Sigmoid colon (tissue), 7 donors: ENCODE measurements at places on chromosomes 3 and 15. TPM values are rescaled to one million over a fixed set of nuclear protein-coding genes. Genes with fewer than 3 reads are reported as not detected.

- H3K27me3 ChIP-seq: no peaks in the 10 kb centered on the region
- DNase-seq: no peak
- H3K4me1 ChIP-seq: no peaks in the 10 kb centered on the region
- H3K27ac ChIP-seq: no peak overlapping the region
These were observed 30.1 kb downstream of the FAIM start for GRCh38 chr3:138638641-138639040.

NOX5 gene
- not detected for polyA plus RNA-seq

DNA sequence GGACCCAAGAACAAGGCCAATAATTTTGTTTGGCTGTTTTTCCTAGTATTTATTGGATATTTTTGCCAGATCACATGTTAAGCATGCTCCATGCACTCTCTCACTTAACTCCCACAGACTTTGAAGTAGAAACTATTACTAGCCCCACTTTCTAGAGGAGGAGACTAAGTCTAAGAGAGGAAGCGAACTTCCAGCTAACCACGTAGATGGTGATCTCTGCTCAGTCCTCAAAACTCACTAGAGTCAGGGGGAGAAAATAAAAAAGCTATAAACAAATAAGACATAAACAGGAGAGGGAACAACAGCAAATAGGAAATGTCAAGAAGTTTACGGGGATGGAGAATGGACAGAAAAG lies 481.0 kb upstream of the PROK2 start:
- H3K4me1 ChIP-seq: peaks cover 14% of the 10 kb centered on the region
- no peaks in the 10 kb centered on the region for H3K27me3 ChIP-seq
- no peak overlapping the region for H3K27ac ChIP-seq

- no peak overlapping the region for H3K27ac ChIP-seq
- peak; percentile 75 for DNase-seq
- H3K4me3 ChIP-seq: no peak overlapping the region
These were observed 66.7 kb downstream of the SLC6A1 start for GRCh38 chr3:11059090-11059798.

DNA sequence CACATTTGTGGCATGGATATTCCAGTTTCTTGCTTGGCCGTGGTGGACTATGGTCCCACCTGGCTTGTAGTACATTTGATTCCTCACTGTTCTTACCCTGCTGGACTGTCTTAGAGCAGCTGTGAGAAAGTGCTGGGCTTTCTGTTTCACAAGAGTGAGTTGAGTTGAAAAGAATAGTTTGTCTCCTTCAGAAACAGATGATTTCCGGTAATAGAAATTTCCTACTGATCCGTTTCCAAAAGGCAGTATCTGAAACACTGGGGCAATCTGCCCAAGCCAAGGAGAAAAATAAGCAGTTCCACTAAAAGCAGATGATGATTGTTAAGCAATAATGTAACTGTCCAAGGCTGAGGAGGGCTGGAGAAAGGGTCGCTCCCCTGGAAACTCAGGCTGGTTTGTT lies 96.0 kb downstream of the SUCLG2 start:
- peaks cover 8% of the 10 kb centered on the region for H3K36me3 ChIP-seq
- H3K4me3 ChIP-seq: no peak overlapping the region
- DNase-seq: peak; percentile 71
- no peak overlapping the region for H3K27ac ChIP-seq
- H3K27me3 ChIP-seq: no peaks in the 10 kb centered on the region

GRCh38 chr15:33007303-33007855 lies 187.1 kb downstream of the FMN1 start:
- no peak overlapping the region for H3K4me3 ChIP-seq
- no peak for DNase-seq
- H3K27ac ChIP-seq: peak overlapping the region; percentile 54

ARGFX gene
- not detected for polyA plus RNA-seq

SHQ1 gene
- 7.9 TPM for polyA plus RNA-seq

GRCh38 chr3:42747581-42747980 lies 25.5 kb downstream of the CCDC13 start:
- H3K27ac ChIP-seq: peak overlapping the region; percentile 84
- DNase-seq: no peak
- H3K36me3 ChIP-seq: no peaks in the 10 kb centered on the region
- H3K27me3 ChIP-seq: no peaks in the 10 kb centered on the region
- no peak overlapping the region for H3K4me3 ChIP-seq
- peaks cover 71% of the 10 kb centered on the region for H3K4me1 ChIP-seq

- H3K4me1 ChIP-seq: no peaks in the 10 kb centered on the region
- peaks cover 23% of the 10 kb centered on the region for H3K36me3 ChIP-seq
These were observed 14.5 kb upstream of the HYKK start for GRCh38 chr15:78492872-78493271.

GRCh38 chr3:13276438-13277195 lies 143.5 kb downstream of the NUP210 start:
- no peaks in the 10 kb centered on the region for H3K4me1 ChIP-seq
- no peak overlapping the region for H3K4me3 ChIP-seq
- peak overlapping the region; percentile 15 for H3K27ac ChIP-seq
- no peaks in the 10 kb centered on the region for H3K36me3 ChIP-seq
- DNase-seq: peak; percentile 77
- peaks cover 18% of the 10 kb centered on the region for H3K27me3 ChIP-seq

KLHL40 gene
- polyA plus RNA-seq: not detected

CIDEC gene
- polyA plus RNA-seq: 71.3 TPM

GP9 gene
- 0.26 TPM for polyA plus RNA-seq

CILP gene
- 5.4 TPM for polyA plus RNA-seq

DNA sequence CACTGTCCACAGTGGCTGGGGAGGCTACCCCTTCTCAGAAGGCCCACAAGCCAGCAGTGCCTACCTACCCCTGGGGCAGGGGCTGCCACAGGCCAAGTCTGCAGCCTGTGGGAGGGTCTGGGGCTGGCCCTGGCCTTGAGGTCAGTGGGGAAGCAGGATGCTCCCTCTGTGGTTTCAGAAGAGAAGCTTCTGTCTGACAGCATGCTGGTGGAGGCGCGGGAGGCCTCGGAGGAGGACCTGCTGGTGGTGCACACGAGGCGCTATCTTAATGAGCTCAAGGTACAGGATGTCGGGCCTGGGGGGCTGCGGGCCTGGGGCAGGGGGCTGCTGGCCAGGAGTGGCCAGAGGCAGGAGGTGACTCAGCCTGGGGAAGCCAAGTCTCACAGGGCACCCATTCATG lies 3.2 kb downstream of the HDAC11 start:
- H3K36me3 ChIP-seq: no peaks in the 10 kb centered on the region
- H3K4me1 ChIP-seq: peaks cover 19% of the 10 kb centered on the region
- H3K4me3 ChIP-seq: no peak overlapping the region
- no peaks in the 10 kb centered on the region for H3K27me3 ChIP-seq
- DNase-seq: peak; percentile 53

MESP1 gene
- polyA plus RNA-seq: 4.2 TPM

MYEF2 gene
- polyA plus RNA-seq: 2.4 TPM

SPINT1 gene
- polyA plus RNA-seq: 56.5 TPM

CP gene
- 0.69 TPM for polyA plus RNA-seq

GRCh38 chr15:41115161-41115651 lies 874 bp downstream of the INO80 start:
- peak overlapping the region; percentile 96 for H3K27ac ChIP-seq
- no peak for DNase-seq
- H3K27me3 ChIP-seq: no peaks in the 10 kb centered on the region
- H3K4me1 ChIP-seq: peaks cover 18% of the 10 kb centered on the region
- peaks cover 2% of the 10 kb centered on the region for H3K36me3 ChIP-seq

DNA sequence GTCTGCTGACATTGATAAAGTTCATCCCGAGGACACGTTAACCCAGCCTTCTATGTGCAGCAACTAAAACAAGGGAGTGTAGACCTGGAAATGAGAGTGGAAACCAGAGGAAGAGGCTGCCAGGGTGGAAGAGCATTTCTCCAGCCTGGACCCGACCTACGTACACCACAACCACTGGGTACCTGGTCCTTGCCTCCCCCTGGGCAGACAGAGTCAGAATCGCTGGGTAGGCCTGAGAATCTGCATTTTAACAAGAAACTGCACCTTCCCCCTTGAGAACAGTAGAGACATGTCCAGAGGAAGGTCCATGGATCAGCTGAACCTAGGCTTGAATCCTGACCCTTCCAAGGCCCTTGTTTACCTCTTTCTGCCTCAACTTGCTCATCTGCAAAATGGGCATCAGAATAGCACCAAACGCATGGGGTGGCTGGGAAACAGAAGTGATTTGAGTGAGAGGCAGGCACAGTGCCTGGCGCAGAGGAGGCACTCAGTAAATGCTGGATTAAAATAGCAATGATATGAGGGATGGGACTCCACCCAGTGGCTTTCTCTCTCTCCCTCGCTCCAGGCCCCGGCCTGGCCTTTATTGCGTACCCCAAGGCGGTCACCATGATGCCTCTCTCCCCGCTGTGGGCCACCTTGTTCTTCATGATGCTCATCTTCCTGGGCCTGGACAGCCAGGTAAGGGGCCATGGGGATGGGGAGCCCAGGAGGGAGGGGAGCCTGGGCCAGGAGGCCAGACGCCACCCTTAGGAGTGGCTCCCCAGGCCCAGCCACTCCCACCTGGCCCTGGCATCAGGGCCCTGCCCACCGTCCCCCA lies 66.9 kb upstream of the SLC6A1 start:
- DNase-seq: no peak
- no peaks in the 10 kb centered on the region for H3K27me3 ChIP-seq
- H3K27ac ChIP-seq: no peak overlapping the region
- H3K4me3 ChIP-seq: no peak overlapping the region

- no peak overlapping the region for H3K4me3 ChIP-seq
- no peaks in the 10 kb centered on the region for H3K27me3 ChIP-seq
- H3K36me3 ChIP-seq: no peaks in the 10 kb centered on the region
- no peak for DNase-seq
These were observed 546.4 kb upstream of the ZNF385D start for GRCh38 chr3:22297436-22297835.

- H3K4me1 ChIP-seq: peaks cover 31% of the 10 kb centered on the region
- H3K36me3 ChIP-seq: no peaks in the 10 kb centered on the region
- H3K27ac ChIP-seq: no peak overlapping the region
- H3K27me3 ChIP-seq: no peaks in the 10 kb centered on the region
These were observed 58.6 kb downstream of the UACA start for GRCh38 chr15:70704731-70705130.

MYNN gene
- 9.6 TPM for polyA plus RNA-seq

PRR20G gene
- not detected for polyA plus RNA-seq

DNA sequence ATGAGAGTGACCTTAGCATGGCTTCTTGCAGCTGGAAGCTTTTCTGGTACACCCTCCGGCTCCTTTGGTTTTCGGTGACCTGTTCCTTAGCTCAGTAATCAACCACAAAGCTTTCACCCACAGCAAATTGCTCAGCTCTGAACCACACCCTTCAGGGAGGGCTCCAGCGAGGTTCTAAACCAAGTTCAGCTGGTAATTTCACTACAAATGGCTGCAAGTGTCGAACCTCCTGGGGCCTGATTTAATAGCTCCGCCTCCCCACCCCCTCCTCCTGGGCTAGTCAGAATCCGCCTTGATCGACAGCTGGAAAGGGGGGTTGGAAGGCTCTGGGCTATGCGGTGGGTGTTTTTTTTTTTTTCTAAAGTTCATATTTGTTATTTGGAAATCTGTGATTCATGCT lies 150.9 kb upstream of the MCTP2 start:
- no peaks in the 10 kb centered on the region for H3K27me3 ChIP-seq
- DNase-seq: no peak
- no peak overlapping the region for H3K4me3 ChIP-seq
- H3K27ac ChIP-seq: no peak overlapping the region
- peaks cover 48% of the 10 kb centered on the region for H3K4me1 ChIP-seq

GRCh38 chr15:78149805-78150751 lies 916 bp downstream of the IDH3A start:
- H3K27me3 ChIP-seq: no peaks in the 10 kb centered on the region
- H3K27ac ChIP-seq: peak overlapping the region; percentile 90
- DNase-seq: no peak
- no peaks in the 10 kb centered on the region for H3K36me3 ChIP-seq
- H3K4me3 ChIP-seq: peak overlapping the region; percentile 98
- peaks cover 31% of the 10 kb centered on the region for H3K4me1 ChIP-seq

PAK6 gene
- 1.6 TPM for polyA plus RNA-seq
